ENCODE measurements at places on chromosomes 13 and 19. TPM values are rescaled to one million over a fixed set of nuclear protein-coding genes. Genes with fewer than 3 reads are reported as not detected.

INSR gene
- total RNA-seq: 89.2 TPM

CEACAM1 gene
- total RNA-seq: 2.9 TPM

ZNF793 gene
- total RNA-seq: 6.5 TPM

PDE4C gene
- 0.16 TPM for total RNA-seq

NANOS3 gene
- not detected for total RNA-seq

SERP2 gene
- total RNA-seq: 16.5 TPM

F7 gene
- total RNA-seq: 0.10 TPM

DNA sequence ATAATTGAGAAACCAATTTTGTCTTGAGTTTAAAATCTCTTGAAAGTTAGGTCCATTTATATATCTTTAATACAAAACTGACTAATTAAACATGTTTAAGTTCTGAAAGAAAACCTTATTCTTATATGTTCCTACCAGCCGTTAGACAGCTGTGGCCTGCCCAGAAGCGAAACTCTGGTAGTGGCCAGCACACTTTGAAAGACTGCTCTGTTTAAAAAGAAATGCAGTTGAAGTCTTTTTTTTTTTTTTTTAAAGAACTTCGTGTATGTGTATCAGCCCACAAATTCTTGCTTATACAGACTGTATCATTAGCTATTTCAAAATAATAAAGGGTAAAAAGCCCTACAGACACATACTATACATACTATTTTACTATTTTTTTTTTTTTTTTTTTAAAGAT, 34.0 kb downstream of the KCTD4 start:
- no peaks in the 10 kb centered on the region for H3K36me3 ChIP-seq
- H3K27me3 ChIP-seq: no peaks in the 10 kb centered on the region
- DNase-seq: no peak
- no peaks in the 10 kb centered on the region for H3K4me1 ChIP-seq

DNA sequence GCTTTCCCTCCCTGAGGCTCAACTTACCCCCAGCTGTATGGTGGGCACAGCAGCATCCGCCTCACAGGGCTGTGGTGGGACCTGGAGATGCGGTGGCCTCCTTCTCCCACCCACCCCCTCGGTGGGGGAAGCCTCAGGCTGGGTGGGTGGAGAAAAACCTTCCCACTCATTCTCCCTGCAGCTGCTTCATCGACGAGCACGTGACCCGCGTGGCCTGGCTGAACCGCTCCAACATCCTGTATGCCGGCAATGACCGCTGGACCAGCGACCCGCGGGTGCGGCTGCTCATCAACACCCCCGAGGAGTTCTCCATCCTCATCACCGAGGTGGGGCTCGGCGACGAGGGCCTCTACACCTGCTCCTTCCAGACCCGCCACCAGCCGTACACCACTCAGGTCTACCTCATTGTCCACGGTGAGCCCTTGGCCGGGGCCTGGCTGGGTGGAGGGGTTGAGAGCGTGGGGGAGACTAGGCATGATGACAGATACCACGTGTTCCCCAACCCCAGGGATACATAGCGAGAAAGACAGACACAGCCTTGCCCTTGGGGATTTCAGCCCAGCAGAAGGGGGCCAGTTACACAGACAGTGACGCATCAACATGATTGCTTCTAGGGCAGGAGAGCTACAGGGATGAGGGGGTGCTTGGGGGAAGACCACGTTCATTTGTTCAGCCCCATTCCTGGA, 12.2 kb downstream of the IGLON5 start:
- no peaks in the 10 kb centered on the region for H3K4me1 ChIP-seq
- H3K27ac ChIP-seq: no peak overlapping the region
- no peaks in the 10 kb centered on the region for H3K36me3 ChIP-seq
- H3K27me3 ChIP-seq: peaks cover 23% of the 10 kb centered on the region

DNA sequence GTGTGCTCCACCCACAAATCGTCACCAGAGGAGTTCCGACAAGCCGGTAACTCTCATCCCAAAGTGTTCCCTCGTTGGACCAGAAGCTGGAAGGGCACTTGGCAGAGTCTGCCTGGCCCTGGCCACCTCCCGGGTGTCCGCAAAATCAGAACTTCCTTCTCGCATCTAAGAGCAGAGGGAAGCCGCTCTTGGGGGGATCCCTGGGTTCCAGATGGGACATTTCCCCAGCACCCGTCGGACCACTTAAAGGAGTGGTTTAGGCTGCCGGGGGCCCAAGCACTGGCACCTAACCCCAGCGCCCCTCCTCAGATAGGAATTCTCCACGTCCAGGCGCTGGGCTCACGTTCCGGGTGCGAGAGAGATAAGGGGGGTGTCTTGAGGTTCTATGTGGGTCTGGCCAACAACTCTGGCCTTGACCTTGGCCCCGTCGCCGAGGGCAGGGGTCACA, 857 bp upstream of the MAP2K7 start:
- no peaks in the 10 kb centered on the region for H3K27me3 ChIP-seq
- no peak for DNase-seq

DNA sequence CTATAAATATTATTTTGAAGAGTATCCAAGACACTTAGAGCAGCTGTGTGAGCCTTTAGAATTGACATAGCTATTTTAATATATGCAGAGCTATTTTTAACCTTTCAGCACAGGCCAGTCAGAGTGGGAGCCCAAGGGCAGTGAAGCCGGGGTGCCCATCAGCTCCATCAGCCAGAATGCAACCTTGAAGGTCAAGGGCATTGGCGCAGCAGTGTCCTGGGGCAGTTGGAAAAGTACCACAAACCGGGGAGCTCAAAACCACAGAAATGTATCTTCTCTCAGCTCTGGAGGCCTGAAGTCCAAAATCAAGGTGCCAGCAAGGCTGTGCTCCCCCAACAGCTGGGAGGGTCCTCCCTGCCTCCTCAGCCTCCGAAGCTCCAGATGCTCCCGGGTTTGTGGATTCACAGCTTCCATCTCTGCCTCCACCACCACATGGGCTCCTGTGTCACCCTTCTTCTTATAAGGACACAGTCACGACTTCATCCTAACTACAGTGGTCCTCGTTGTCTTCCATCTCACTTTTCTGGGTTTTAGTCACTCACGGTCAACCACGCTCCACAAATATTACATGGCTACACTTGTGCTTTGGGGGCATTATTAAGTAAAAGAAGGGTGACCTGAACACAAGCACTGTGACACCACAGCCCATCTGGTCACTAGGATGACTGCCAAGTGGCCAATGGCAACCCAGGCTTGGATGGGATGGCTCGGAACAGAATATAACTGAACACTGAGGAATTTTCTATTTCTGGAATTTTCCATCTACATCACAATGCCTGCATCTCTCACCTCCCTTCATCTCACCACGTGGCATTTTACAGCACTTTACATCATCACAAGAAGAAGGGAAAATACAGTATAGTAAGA, 15.9 kb upstream of the GAS6 start:
- H3K4me1 ChIP-seq: peaks cover 51% of the 10 kb centered on the region
- H3K4me3 ChIP-seq: no peak overlapping the region
- DNase-seq: no peak
- no peaks in the 10 kb centered on the region for H3K27me3 ChIP-seq

GRCh38 chr13:24539500-24540165, 27.1 kb upstream of the PARP4 start:
- no peak for DNase-seq
- no peaks in the 10 kb centered on the region for H3K36me3 ChIP-seq
- H3K4me1 ChIP-seq: no peaks in the 10 kb centered on the region

DNA sequence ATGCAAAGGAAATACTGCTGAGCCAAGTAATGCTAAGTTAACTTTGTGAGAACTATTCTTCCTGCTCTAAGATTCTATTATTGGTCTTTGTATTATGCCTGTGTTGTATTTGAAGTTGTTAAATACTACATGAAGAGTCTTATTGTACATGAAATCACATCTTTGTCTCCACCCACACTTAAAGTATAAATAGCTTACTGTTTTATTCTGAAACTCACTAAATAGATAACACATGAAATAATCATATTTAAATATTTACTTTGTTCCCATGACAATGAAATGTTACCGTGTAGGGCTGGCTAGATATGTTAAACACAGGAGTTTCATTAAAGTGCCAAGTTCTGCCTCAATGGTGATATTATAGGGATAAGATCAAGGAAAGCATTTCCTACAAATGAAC, 562.1 kb upstream of the ATXN8OS start:
- DNase-seq: no peak
- no peaks in the 10 kb centered on the region for H3K27me3 ChIP-seq
- no peaks in the 10 kb centered on the region for H3K36me3 ChIP-seq
- no peaks in the 10 kb centered on the region for H3K4me1 ChIP-seq
- no peak overlapping the region for H3K27ac ChIP-seq

DNA sequence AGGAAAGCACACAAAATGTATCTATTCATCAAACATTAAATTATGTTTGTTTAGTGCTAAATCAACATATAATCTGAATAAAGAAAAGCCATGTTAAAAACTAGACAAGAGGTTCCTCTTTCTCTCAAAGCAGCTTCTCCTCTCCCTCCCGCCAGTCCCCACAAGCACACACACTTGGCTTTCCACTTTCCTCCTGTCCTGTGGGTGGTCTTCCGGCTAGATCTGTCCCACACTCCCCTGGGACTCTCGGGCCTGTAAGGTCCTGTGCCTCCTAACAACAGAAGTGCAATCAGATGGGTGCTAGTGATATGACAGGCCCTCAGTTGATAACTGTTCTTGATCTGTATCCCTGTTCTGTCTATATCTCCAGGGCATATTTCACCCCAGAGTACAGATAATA, 45.6 kb upstream of the RAP2A start:
- peaks cover 20% of the 10 kb centered on the region for H3K4me1 ChIP-seq
- no peak overlapping the region for H3K4me3 ChIP-seq
- DNase-seq: no peak
- H3K36me3 ChIP-seq: peaks cover 36% of the 10 kb centered on the region

DNA sequence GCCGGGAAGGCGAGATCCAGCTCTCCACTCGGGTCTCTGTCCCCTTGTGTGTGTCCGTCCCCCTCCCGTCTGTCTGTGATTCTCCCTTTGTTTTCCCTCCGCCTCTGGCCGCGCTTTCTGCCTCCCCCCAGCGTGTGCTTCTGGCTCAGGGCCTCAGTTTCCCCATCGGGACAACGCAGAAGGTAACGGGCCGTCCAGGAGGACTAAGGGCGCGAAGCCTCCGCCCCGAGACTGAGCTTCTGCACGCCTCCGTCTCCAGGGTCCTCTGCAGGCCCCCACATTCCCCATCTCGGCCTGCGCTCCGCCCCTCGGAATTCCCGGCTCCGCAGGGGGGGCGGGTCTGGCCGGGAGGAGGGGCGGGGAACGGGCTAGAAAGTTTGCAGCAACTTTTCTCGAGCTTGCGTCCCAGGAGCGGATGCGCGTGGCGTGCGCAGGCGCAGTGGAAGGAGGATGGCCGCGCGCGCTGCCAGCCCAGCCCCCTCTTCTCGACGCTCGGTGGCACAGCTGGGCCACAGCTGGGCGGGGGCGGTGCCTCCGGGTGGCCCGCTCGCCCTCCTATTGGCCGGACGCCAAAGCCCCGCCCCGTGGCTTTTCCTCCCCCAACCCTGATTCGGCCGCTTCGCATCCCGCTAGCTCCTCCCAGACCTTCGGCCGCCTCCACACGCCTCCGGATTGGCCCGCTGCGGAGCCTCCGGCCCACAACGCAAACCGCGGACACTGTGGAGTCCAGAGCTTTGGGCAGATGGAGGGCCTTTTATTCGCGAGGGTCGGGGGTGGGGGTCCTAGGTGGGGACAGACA, at the start of gene SIX5:
SIX5 (minus strand) TSS at position 269 of the 799 bp plus-strand sequence. CDS start 408 bp downstream, outside the sequence.
- H3K27ac ChIP-seq: peak within 1 kb of the TSS; percentile 99
- peak within 1 kb of the TSS; percentile 77 for H3K4me3 ChIP-seq
- peak; percentile 99 for DNase-seq
- no peaks in the 10 kb centered on the region for H3K36me3 ChIP-seq

DNA sequence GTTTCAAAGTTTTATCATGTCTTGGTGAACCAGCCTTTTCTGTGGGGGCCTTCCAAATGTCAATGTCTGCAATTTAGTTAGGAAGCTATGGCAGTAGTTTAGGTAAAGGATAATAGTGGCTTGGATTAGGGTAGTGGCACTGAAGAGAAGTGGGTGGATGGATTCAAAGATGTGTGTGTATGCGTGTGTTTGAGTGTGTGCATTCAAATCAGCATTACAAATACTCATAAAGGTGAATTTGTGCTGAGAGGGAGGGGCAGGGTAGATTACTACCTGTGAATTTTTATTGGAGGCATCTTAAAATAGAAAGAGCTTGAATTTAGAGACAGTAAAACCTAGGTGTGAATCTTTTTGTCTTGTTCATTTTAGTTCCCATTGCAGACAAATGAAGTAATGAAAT, 16.9 kb downstream of the NDFIP2 start:
- DNase-seq: no peak
- H3K27me3 ChIP-seq: no peaks in the 10 kb centered on the region
- no peak overlapping the region for H3K4me3 ChIP-seq
- H3K36me3 ChIP-seq: no peaks in the 10 kb centered on the region
- no peak overlapping the region for H3K27ac ChIP-seq

GRCh38 chr13:107867701-107868661, 347.4 kb downstream of the LIG4 start:
- DNase-seq: no peak
- H3K4me3 ChIP-seq: peak overlapping the region; percentile 41
- peaks cover 65% of the 10 kb centered on the region for H3K27me3 ChIP-seq
- H3K27ac ChIP-seq: no peak overlapping the region

GRCh38 chr13:59970847-59971246, 192.9 kb downstream of the DIAPH3 start:
- H3K4me3 ChIP-seq: no peak overlapping the region
- DNase-seq: no peak
- no peaks in the 10 kb centered on the region for H3K27me3 ChIP-seq
- H3K36me3 ChIP-seq: no peaks in the 10 kb centered on the region
- H3K4me1 ChIP-seq: no peaks in the 10 kb centered on the region

DNA sequence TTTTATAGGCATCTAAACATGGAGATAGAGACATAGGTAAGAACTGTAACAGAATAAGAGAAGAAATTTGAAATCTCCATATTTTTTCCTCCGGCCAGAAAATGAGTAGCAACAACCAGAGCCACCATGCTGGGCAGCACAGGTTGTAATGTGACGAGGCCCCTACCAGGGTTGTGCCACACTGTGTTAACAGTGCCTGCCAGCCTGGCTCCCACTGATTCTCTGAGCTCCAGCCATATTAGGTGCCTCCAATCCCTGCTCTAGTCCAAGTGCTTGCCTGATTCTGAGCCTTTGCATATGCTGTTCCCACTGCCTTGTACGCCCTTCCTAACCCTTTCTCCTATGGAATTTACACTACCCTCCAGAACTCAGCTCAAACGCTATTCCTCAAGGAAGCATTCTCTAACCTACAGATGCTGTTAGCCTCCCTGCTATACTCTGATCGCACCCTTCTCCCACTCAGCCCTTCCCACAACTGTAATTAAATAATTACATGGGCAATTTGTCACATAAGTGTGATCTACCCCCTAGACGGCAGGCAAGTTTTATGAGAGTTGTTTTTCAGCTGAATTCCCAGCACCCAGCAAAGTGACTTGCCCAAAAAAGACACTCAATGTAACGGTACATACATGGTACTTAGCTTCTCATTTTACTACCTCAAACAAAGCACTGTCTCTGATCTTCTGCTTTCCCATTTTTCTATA, 37.6 kb upstream of the STARD13 start:
- H3K4me3 ChIP-seq: no peak overlapping the region
- peaks cover 8% of the 10 kb centered on the region for H3K4me1 ChIP-seq
- DNase-seq: no peak
- peak overlapping the region; percentile 38 for H3K27ac ChIP-seq

DNA sequence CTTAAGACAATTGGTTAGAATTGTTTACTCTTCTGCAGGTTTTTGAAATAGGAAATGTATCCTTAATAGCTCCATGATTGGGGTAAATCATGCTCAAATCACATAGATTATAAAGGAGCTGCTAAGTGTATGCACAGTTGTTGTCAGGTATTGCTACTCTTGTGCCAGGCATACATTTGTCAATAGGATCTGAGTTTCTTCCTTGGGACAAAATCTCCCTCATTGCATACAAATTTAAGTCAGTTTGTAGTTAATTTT, 109.3 kb upstream of the MLNR start:
- no peak for DNase-seq
- H3K27me3 ChIP-seq: no peaks in the 10 kb centered on the region
- H3K4me1 ChIP-seq: peaks cover 6% of the 10 kb centered on the region
- H3K4me3 ChIP-seq: peak overlapping the region; percentile 64
- H3K27ac ChIP-seq: no peak overlapping the region
- peaks cover 13% of the 10 kb centered on the region for H3K36me3 ChIP-seq

Measured in heart left ventricle (tissue), 16 donors.